Activated T-cell treated with anti-CD3 and anti-CD28 coated beads, Interleukin-2, amount 50 U/mL, for 1 hour (primary cell): ENCODE measurements at places on chromosomes 13 and 19.

- no peak for DNase-seq
Measured at GRCh38 chr19:46904114-46905060, 43.6 kb downstream of the ARHGAP35 start.

DNA sequence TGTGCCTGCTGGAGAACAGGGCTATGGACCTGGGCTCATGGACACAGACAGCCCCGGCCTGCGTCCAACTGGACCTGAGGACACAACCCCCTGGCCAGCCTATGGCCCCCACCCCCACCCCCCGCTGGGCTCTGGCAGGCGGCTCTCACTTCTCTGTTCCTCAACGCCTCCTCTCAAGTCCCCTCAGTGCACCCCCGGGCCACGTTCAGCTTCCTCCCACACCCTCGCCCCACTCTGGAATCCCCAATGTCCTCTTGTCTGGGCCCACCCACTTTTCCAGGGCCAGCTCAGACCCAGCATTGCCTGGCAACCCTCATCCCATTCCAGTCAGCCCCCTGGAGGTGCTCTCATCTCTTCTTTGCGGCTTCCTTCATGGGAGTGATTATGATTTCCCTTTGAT, 130.2 kb upstream of the SPACA7 start:
- DNase-seq: no peak

DNA sequence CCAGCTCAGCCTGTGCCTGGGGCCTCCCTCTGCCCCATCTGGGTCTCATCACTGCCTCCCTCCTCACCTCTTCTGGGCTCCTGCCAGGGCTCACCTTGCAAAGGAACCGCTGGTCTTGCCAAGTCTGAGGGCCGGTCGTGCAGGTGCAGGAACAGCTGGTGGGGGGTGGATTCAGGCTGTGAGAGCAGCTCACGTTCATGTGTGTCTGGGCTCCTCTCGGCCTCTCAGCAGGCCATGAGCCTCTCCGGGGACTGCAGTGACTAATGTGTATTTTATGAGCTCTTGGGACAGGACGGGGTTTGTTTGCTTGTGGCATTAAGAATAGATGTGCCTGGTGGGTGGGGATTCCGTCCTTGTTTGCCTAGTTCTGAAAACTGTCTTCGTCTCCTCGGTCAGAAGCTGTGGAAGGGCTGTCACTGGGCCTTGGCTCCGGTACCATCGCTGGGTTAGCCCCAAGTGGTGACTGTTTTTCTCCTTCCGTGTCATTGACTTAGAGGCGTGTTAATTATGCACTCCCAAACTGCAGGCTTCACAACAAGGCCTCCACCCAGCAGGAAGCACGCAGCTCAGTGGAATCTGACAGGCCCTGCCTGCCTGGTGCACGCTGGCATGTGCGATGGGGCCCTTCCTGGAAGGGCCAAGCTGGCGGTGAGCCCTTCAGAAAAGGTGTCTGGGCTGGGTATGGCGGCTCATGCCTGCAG, 77.6 kb downstream of the KDM4B start:
- DNase-seq: no peak

GRCh38 chr13:111153977-111154332, 38.8 kb downstream of the ARHGEF7 start:
- no peak for DNase-seq

DNA sequence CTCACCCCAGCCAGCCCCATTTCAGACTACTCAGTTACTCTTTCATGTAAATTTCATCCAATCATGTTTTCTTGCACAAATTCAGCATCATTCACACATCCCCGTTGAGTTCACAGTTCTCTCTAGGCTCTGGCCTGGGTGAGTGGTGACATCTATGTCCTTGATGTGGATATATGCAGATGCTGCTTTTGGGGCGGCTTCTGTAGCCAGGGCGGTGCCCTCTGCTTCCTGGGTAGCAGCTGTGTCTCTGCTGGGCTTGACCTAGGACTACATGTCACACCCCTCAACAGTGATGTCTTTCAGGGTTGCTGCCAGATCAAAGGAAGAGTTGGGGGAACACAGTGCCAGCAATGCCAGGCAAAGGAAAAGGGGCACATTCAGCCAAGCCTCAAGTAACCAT, 68.5 kb upstream of the KCTD15 start:
- no peak for DNase-seq

DNA sequence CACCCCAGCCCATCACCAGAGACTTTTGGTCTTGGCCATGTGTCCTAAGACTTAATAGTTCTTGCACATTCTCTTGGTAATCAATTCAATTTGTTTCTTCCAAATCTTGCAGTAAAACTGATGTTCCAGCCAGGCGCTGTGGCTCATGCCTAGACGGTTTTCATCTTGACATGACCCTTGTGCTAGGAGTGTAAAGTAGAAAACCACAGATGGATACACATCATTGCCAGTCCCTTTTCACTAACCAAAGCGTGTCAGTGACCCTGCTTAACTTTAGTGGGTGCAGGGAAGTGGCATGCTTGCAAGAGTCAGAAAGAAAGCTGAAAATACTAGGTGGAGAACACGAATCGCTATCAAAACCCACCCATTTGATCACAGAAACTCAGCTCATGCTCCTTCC, 18.0 kb upstream of the CD70 start:
- DNase-seq: no peak

DNA sequence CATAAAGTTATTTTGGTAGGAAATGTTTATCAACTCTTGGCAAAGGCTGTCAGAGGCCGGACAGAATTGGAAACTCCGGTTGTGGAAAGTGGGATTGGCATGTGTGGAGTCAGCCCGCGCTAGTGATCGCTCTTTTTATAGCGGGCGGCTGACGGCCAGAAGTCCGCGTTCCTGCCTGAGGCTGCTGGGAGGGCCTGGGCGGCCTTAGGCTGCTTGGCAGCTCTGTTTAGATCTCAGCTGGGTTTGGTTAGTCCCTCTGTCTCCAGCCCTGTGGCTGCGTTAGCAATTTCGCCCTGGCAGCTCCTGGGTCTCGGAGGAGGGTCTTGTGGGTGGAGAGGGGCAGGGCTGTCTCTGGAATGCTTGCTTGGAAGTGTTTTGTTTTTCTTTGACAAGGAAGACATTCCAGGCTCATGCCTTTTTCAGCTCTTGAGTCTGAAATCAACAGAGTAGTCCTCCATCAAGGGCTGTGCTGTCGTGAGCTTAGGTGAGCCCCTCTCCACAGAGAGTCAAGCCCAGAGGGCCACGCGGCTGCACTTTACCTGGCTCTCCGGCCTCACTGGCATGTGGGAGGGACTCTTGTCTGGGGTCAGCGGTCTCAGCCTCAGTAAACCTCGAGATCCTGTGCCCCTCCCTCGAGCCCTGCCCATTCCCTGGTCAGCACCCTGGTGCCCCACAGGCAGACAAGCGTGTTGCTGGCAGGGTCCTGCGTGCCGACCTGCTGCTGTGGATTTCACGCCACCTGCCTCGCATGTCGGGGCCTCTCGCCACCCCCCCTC, 22.5 kb downstream of the DOT1L start:
- DNase-seq: no peak

DNA sequence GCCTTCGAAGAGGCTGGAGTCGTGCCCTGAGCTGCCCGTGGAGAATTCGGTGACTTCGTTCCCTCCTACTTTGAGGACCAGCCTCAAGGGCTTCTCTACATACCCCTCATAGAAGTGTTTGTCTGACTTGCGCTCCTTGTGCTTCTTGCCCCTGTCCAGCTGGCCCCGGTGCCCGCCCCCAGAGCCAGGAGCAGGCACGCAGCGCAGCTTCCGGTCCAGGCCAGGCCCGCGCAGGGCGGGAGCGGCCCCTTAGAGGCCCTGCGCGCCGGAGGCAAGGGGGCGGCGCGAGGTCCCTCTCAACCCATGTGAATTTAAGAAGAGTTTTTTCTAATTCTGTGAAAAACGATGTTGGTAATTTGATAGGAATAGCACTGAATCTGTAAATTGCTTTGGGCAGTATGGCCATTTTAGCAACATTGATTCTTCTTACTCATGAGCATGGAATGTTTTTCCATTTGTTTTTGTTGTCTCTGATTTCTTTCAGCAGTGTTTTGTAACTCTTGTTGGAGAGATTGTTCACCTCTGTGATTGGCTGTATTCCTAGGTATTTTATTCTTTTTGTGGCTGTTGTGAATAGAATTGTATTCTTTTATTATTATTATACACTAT, 46.9 kb upstream of the SOX21 start:
- DNase-seq: no peak

GRCh38 chr13:57970404-57970803, 338.9 kb downstream of the PCDH17 start:
- no peak for DNase-seq

DNA sequence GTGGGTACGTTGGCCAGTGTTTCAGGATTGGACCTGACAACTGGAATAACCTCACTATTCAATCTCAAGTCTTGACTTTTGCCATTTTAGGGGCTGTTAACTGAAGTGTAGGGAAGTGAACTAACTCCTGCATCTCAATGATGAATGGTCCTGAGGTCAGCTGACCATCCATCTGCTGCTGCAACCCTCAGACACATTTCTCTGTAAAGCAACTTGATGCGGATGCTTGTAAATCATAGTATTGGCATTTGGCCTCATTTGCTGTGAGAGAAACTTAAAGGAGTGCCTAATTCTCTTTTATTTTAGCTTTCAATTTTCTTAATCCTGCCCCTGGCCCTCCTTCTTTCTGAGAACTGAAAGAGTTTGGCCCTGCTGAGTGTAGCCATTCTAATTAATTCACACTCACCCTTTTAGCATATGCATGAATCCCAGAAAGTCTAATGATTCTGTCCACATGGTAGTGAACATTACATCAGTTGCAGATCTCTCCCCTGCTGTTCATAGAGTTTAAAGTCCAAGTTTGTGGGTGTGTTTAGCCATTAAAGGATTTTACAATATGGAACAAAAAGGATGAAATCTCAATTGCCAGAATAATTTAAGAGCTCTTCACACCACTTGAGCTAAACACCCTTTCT, 1531.4 kb upstream of the SLC10A2 start:
- DNase-seq: no peak

DNA sequence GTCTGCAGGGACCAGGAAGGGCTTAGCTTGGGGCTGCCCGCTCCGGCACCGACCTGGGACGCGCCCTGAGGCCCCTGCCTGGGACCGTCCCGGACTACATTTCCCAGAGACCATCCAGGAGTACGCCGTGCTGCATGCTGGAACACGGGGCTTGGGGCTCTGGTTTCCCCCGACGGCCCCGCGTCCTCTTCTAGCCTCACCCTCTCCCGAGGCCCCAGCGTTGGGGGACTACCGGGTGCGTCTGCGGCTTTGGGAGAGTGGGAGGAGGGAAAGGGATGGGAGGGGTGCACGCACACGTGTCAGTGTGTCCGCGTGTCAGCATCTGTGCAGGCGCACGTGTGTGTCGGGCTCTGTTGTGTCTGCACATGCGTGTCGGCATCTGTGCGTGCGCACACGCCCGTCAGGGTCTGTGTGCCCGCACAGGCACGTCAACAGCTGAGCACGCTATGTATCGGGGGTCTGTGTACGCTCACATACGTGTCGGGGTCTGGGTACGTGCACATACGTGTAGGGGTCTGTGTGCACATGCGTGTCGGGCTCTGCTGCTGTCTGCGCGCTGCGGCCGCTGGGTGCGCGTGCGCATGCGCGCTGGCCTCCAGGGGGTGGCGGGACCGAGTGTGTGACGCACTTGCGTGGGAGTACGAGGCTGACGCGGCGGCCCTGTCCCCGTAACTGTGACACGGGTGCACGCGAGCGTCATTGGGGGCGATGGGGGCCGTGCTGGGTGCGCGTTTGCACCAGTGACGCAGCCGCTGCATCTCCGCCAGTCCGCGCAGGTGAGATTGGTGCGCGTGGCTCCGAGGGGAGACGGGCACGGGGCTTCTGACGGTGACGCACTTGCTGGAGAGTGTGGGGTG, at the start of gene ZNF331:
Gene ZNF331 (plus strand): TSS at position 625 of the 857 bp plus-strand sequence. CDS start 31,232 bp downstream, outside the sequence.
- peak; percentile 91 for DNase-seq

- DNase-seq: no peak
Measured at GRCh38 chr19:12786952-12787351, 4.3 kb upstream of the JUNB start.

- no peak for DNase-seq
Measured at GRCh38 chr13:30774214-30774730, 38.9 kb downstream of the ALOX5AP start.

- DNase-seq: no peak
Measured at GRCh38 chr13:74795526-74795925, 661.3 kb upstream of the KLF12 start.
